ENCODE measurements at places on chromosomes 5 and 9.

- DNase-seq: no peak
These were observed 93.0 kb upstream of the ANKRD55 start for GRCh38 chr5:56326116-56326515.

DNA sequence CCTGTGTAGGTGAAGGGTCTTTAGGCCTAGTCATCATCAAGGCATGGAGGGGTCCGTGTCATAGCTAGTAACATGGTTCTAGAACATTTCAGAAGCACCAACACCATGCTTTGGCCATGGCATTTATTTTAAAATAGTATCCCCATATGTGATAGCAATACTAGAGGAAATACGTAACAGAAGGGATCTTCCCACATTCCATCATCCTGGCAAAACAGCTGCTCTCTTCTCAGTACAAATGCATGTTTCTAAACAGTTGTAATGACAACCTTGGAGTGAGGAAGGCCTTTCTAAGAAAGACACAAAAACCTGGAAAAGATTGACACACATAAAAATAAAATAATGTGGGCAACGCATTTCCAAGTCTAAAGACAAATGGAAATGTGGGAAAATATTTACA lies 97.6 kb downstream of the GADD45G start:
- no peak for DNase-seq

DNA sequence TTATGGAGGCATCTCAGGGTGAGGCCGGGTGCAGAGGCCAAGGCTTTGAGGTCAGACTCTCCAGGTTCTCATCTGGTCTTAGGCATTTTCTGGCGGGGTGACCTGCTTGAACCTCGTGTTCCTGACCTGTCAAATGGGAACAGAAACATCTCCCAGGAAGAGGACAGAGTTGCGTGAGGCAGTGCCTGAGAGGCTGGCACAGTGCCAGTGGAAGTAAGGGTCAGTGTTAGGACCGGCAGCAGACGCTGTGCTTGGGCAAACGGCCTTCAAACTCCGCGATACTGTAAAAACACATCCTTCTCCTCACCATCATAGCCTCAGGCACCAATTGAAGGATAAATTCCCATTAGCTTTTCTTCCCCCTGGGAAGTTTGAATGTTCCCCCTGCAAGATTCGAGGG lies 55.6 kb upstream of the FCN2 start:
- DNase-seq: no peak

DNA sequence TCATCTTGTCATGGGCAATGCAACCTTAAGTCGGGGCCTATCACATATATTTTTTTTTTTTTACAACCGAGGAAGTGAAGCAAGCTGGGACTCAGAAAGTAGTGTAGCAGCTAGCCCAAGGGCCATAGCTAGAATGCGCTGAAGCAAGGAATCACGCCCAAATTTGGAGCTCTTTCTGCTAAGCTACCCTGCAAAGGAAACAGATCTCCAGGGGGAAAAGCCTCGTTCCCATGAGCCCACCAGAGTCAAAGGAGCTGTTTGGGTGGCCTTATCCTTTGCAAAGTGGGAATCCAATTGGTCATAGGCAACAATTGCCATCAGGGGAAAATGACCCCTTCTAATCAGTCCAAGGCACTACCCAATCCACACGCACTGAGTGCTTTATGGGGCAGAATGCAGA lies 390.4 kb downstream of the EBF1 start:
- DNase-seq: no peak

GRCh38 chr9:73074176-73074708 lies 77.4 kb upstream of the ANXA1 start:
- no peak for DNase-seq

DNA sequence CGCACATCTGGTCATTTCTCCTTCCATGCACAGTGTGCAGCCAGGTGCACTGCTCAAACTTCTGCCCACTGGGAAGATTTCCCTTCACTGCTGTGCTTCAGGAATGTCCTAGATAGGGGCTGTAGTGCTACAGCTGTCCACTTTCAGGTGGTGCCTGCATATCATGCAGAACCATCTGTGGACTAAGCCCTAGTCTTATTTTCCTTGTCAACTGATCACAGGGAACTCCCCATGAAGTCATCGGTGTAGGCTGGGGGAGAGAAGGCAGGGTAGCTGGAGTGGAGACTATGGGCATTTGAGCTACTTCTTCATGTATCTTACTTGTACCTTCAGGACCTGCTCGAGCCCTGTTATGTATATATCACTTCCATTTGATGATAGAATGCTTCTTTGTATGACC lies 150.9 kb upstream of the PLCXD3 start:
- no peak for DNase-seq

DNA sequence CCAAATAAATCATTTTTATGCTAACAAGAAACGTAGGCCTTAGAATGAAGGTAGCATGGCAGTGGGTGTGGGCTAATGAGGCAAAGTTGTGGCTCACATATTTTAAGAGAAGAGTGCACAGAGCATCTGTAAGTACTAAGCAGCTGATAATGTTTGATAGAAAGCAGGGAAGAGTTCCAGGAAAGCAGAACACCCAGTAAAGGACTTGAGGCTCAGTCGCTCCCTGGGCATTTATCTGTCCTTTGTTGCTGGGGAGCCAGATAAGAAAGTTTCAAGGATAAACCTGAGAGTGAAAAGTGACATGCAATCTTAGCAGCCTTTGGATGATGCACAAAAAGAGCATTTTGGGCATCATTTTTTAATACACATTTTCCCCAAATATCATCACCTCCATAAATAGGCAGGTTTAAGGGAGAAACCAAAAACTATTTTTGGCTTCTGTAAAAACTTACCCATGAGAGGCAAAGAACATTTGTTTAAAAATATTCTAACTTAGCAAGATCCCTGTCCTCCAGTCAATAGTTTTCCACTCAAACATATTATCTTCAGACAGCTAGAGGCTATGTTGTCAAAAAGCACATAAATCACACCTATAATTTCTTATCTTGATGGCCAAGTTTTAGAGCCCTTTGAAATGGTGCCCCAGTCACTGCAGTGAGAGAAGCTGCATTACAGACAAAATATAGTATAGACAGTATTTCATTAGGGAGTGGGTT lies 3.4 kb downstream of the FREM1 start:
- DNase-seq: no peak

GRCh38 chr5:7690557-7690956 lies 160.4 kb downstream of the CFAP90 start:
- DNase-seq: no peak

DNA sequence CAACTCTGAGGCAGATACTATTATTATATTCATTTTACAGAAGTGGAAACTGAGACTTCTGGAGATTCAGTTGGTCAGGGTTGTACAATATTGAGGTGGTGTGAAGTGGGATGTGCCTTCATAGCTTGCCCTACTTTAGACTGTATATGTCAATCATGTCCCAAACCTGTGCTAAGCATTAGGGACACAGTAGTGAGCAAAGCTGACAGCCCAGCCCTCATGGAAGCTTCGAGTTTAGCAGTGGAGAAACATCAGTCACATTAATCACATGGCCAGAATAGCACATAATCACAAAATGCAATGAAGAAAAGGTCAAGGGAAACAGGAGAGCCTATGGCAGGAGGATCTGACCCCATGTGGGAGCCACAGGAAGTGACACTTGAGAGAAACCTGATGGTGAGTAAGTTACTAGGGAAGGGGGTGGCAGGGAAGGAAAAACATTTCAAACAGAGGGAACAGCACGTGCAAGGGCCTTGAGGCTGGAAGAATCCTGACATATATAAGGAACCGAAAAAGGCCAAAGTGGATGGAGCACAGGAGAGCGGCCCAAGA lies 20.5 kb upstream of the RALGPS1 start:
- no peak for DNase-seq

DNA sequence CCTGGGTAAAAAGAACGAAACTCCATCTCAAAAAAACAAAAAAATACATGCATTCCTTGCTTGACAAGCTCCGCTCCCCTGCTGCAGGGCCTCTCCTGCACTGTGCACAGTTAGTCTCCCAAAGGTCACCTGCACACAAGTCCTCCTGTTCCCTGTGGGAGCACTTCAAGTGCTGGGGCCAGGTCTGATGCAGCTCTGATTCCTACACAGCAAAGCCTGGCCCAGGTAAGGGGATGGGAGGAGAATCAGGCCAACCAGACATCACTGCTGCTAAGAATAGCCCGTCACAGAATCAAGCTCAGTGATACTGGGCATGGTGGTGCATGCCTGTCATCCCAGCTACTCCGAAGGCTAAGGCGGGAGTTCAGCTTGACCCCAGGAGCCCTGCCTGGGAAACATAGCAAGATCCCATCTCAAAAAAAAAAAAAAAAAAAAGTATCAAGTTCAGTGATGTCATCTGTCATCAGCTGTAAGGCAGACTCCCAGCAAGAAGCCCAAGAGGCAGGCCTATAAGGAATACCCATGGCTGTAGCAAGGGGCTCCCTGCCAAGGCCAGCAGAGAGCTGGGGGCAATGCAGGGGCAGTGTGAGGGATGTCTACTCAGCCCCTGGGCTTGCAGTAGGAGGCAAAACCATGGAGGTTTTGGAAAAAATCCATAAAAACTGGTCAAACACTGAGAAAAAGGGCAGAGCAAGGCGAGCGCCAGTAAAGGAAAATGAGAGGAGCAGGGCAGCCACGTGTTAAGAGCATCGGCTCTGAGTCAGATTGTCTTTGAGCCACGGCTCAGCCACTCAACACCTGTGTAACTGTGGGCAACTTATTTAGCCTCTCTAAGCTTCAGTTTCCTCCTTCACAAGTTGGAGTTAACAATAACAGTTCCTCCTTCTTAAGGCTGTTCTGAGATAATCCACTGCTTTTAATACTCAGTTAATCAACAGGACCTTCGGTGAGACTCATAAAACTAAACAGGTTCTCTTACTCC lies 3.2 kb downstream of the TPM2 start:
- DNase-seq: no peak

- no peak for DNase-seq
These were observed 58.4 kb upstream of the IL17B start for GRCh38 chr5:149437391-149438040.

GRCh38 chr9:83235526-83235925 lies 172.6 kb upstream of the RASEF start:
- no peak for DNase-seq

DNA sequence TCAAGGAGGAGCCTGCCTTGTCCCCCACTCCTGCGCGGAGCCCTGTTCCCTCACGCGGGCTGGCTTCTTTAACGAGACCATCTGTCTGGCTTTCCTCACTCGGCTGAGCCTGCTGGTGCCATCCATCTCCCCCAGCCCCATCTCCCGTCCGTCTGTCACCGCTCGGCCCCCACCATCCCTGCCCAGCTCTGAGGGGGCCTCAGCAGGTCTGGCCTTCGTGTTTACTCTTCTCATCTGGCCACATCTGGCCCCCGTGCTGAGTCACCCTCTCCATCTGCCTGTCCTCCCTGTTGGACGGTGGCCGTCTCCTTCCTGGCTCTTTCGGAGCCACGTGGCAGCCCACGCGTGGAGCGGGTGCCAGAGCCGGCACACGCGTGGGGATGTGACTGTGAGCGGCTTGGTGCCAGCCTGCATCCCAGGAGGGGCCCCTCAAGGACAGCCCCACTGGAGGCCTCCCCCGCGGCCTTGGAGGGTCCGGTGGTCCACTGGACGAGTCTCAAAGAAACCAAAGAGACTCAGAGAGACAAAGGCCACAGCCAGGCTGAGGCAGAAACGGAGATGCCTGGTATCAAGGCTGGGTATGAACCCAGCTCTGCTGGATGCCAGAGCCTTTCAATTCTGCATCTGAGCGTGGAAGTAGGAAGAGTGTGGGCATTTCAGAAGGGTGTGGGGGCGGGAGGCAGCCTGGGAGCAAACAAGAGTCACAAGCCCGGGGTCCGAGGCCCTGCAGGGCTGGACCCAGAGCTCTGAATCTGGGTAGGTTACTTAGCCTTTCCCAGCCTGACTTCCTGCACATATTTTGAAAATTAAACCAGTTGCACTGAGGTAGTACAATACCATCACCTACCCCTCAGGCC lies 76.7 kb upstream of the UNC5A start:
- no peak for DNase-seq

- DNase-seq: no peak
These were observed 140.9 kb downstream of the SYK start for GRCh38 chr9:90942555-90942954.

GRCh38 chr5:37090123-37090726 lies 159.0 kb downstream of the CPLANE1 start:
- no peak for DNase-seq

DNA sequence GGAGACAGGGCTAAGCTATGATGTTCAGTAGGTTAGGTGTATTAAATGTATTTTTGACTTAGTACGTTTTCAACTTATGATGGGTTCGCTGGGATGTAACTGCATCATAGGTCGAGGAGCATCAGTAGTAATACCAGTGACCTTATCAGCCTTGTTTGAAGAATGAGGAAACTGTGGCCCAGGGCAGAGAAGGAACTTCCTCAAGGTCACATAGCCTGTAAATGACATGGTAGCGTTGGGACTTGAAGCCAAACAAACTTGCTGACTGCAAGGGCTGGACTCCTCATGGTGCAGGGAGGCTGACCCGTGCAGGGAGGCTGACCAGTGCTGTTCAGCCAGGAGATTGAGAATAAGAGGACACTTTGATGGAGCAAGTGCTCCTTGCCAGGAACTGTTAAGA lies 21.3 kb upstream of the PTPN3 start:
- DNase-seq: no peak

DNA sequence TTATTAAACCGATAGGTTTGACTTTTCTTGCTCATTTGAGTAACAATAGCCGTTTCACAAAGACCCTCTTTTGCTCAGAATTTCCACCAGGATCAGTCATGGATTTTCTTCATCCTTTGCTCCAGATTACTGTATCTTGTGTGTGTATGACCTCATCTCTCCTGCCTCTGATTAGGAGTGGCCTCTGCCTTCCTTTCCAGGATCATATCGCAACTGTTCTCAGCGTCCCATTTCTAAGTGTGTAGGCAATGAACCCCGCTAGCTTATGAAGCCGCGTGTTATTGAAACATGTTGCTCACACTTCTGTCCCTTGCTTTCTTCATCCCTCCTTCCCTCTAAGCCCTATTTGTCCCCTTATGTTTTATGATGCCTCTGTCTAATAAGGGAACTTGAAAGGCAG lies 169.8 kb upstream of the RPS23 start:
- no peak for DNase-seq

- peak; percentile 46 for DNase-seq
These were observed 19.1 kb downstream of the DNAJA1 start for GRCh38 chr9:33044162-33044673.

GRCh38 chr9:78714576-78714975 lies 417.7 kb downstream of the PSAT1 start:
- DNase-seq: no peak

GRCh38 chr9:110033869-110034268 lies 174.1 kb downstream of the C9orf152 start:
- no peak for DNase-seq

GRCh38 chr5:103621548-103621930 lies 59.0 kb upstream of the NUDT12 start:
- no peak for DNase-seq

GRCh38 chr9:121883281-121884056 lies 209.6 kb downstream of the TTLL11 start:
- DNase-seq: no peak

DNA sequence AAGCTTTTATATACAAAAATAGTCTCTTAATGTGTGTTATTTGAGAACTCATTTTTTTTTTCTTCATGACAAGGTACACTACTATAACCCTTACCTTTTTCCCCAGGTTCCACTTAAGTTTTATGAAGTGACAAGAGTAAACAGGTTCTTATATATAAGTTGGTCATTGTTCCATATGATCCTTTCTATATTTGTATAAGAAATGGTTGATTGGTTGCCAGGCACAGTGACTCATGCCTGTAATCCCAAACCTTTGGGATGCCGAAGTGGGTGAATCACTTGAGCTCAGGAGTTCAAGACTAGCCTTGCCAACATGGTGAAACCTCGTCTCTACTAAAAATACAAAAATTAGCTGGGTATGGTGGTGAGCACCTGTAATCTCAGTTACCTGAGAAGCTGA lies 108.3 kb downstream of the PCSK1 start:
- no peak for DNase-seq

All from NCI-H1417 treated with DMSO at 0.1 percent for 48 hours (cell line).